ENCODE measurements at places on chromosomes 16 and 17. TPM values are rescaled to one million over a fixed set of nuclear protein-coding genes. Genes with fewer than 3 reads are reported as not detected.

HOXB4 gene
- 0.65 TPM for total RNA-seq

KRTAP9-4 gene
- not detected for total RNA-seq

SPAG9 gene
- total RNA-seq, result 24.5 TPM

CHST4 gene
- 0.09 TPM for total RNA-seq

PIRT gene
- not detected for total RNA-seq

PRR35 gene
- total RNA-seq, result not detected

MFAP4 gene
- total RNA-seq, result 2.1 TPM

MARCHF10 gene
- total RNA-seq, result not detected

GRCh38 chr16:75230471-75231110 is 11.8 kb downstream of the CTRB1 start:
- H3K4me3 ChIP-seq, result no peak overlapping the region
- no peaks in the 10 kb centered on the region for H3K4me1 ChIP-seq
- H3K36me3 ChIP-seq, result peaks cover 21% of the 10 kb centered on the region
- H3K27me3 ChIP-seq, result no peaks in the 10 kb centered on the region

DNA sequence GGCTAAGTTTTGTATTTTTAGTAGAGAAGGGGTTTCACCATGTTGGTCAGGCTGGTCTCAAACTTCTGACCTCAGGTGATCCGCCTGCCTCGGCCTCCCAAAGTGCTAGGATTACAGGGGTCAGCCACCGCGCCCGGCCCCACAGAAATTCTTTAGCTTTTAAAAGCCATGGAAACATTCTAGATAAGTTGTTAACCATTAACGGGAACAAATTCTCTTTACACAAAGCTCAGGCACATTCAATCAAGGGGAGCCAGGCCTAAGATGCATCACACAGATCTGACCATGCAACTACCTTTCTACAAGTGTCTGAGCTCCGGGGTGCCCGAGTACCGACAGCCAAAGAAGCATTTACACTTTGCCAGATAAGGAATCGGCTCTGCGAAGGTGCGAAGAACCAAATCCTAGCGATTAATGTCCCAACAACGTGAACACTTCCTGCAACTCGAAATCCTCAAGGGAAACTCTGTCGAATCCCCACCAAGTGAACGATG is 1.0 kb downstream of the EMC8 start:
- DNase-seq, result no peak
- peaks cover 24% of the 10 kb centered on the region for H3K4me1 ChIP-seq
- H3K27ac ChIP-seq, result no peak overlapping the region
- H3K36me3 ChIP-seq, result no peaks in the 10 kb centered on the region
- peak overlapping the region; percentile 86 for H3K4me3 ChIP-seq

DNA sequence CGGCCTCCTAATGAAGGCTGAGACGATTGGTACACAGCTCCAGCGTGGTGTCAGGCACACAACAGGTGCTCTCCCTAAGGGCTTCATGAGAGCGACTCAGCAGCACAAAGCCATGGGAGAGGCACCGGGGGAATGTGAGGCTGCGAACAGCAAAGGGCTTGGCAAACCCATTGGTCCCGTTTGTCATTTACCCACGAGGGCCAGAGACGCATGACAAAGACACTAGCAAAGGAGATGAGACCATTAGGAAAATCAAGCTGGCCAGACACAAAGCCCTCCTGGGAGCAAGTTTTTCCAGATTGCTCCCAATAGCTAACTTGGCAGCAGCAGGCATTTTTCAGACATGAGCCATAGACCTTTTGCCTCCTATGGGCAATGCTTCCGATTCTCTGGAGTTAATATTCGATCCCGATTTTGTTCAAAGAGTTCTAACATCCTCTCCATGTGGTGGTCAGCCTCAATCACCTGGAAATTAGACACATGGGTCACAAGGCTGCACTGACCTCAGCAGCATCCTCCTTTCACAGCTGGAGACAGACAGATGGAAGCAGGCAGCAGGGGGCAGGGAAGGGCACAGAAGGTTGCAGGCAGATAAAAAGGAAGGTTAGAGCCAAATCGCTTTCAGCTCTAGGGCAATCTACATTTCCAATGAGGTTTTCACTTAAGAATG is 38.2 kb downstream of the TK2 start:
- no peaks in the 10 kb centered on the region for H3K27me3 ChIP-seq
- no peaks in the 10 kb centered on the region for H3K36me3 ChIP-seq
- peak overlapping the region; percentile 85 for H3K27ac ChIP-seq

GRCh38 chr16:74305978-74306784 is 9.6 kb downstream of the PSMD7 start:
- H3K4me1 ChIP-seq, result no peaks in the 10 kb centered on the region
- H3K27ac ChIP-seq, result no peak overlapping the region
- H3K4me3 ChIP-seq, result no peak overlapping the region
- H3K36me3 ChIP-seq, result peaks cover 13% of the 10 kb centered on the region

DNA sequence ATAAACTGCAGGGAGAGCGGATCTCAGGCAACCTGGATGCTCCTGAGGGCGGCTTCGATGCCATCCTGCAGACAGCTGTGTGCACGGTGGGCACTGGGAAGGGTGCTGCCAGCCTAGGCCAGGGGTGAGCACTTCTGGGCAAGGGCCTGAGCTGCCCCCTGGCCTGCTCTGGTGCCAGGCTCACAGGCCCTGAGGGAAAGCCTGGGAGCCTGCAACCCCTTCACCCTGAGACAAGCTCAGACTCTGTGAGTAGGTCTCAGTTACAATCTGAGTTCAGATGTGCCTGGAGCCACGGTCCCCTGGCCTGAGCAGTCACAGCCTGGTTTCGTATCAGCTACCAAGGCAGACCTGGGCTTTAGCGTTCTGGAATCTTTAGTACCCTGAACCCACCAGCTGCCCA is 8.1 kb downstream of the ITGB4 start:
- H3K27ac ChIP-seq, result no peak overlapping the region
- no peak for DNase-seq
- H3K27me3 ChIP-seq, result no peaks in the 10 kb centered on the region

DNA sequence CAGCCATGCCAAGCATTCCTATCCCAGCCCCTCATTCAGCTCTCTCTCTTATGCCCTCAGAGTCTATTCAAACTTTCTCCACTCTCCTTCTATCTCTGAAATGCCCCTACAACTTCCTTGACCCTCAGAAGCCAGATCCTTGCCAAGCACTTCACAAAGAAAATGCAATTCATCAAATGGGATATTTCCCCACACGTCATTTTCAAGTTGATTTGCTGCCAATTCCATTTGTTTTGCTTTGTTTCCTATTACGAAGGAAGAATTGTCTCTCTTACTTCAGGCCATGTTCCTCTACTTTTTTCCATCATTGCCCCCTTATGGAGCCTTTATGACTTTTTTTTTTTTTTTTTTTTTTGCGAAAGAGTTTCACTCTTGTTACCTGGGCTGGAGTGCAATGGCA is 9.2 kb upstream of the ALOX12 start:
- H3K27me3 ChIP-seq, result no peaks in the 10 kb centered on the region
- H3K36me3 ChIP-seq, result no peaks in the 10 kb centered on the region
- H3K27ac ChIP-seq, result no peak overlapping the region
- no peak for DNase-seq
- H3K4me1 ChIP-seq, result no peaks in the 10 kb centered on the region

DNA sequence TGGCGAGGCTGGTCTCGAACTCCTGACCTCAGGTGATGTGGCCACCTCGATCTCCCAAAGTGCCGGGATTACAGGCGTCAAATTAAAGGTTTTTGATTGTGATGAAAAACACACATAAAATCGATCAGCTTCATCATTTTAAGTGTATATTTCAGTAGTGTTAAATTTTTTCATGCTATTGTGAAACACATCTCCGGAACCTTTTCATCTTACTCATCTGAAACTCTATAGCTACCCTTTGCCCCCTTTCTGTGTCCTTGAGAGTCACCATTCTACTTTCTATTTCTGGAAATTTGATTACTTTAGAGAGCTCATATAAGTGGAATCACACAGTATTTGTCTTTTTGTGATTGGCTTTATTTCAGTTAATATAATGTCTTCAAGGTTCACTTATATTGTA is 478.3 kb upstream of the HSBP1 start:
- H3K27ac ChIP-seq, result no peak overlapping the region
- H3K36me3 ChIP-seq, result no peaks in the 10 kb centered on the region
- no peak overlapping the region for H3K4me3 ChIP-seq
- DNase-seq, result no peak
- no peaks in the 10 kb centered on the region for H3K27me3 ChIP-seq

DNA sequence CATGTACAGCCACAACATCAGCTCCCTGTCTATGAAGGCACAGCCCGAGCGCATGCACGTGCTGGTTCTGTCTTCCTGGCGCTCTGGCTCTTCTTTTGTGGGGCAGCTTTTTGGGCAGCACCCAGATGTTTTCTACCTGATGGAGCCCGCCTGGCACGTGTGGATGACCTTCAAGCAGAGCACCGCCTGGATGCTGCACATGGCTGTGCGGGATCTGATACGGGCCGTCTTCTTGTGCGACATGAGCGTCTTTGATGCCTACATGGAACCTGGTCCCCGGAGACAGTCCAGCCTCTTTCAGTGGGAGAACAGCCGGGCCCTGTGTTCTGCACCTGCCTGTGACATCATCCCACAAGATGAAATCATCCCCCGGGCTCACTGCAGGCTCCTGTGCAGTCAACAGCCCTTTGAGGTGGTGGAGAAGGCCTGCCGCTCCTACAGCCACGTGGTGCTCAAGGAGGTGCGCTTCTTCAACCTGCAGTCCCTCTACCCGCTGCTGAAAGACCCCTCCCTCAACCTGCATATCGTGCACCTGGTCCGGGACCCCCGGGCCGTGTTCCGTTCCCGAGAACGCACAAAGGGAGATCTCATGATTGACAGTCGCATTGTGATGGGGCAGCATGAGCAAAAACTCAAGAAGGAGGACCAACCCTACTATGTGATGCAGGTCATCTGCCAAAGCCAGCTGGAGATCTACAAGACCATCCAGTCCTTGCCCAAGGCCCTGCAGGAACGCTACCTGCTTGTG is 10.7 kb downstream of the CHST4 start:
- H3K4me3 ChIP-seq, result no peak overlapping the region
- no peak for DNase-seq
- no peaks in the 10 kb centered on the region for H3K4me1 ChIP-seq

GRCh38 chr16:67865318-67865717 is 7.5 kb upstream of the EDC4 start:
- H3K36me3 ChIP-seq, result peaks cover 19% of the 10 kb centered on the region
- no peak for DNase-seq
- H3K27ac ChIP-seq, result no peak overlapping the region
- no peaks in the 10 kb centered on the region for H3K4me1 ChIP-seq
- no peak overlapping the region for H3K4me3 ChIP-seq

DNA sequence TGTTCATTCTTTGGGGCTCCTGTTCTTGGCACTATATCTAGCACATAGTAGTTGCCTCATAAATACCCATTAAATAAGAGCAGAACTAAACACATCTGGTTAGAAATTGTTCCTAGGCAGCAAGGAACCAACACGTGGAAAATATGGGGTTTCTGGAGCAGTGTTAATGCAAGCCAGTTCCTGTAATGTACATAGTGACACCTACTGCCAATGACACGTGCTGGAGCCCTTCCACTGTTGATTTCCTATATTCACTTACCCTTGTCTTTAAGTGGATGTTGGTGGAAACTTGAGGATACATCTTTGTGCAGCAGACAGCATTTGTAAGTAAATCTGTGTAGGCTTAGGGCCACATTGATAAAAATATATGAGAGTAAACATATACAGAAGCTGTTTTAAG is 1.6 kb upstream of the IRF8 start:
- H3K27ac ChIP-seq, result no peak overlapping the region
- H3K4me1 ChIP-seq, result peaks cover 20% of the 10 kb centered on the region
- H3K27me3 ChIP-seq, result no peaks in the 10 kb centered on the region
- H3K36me3 ChIP-seq, result no peaks in the 10 kb centered on the region
- DNase-seq, result no peak
- no peak overlapping the region for H3K4me3 ChIP-seq

DNA sequence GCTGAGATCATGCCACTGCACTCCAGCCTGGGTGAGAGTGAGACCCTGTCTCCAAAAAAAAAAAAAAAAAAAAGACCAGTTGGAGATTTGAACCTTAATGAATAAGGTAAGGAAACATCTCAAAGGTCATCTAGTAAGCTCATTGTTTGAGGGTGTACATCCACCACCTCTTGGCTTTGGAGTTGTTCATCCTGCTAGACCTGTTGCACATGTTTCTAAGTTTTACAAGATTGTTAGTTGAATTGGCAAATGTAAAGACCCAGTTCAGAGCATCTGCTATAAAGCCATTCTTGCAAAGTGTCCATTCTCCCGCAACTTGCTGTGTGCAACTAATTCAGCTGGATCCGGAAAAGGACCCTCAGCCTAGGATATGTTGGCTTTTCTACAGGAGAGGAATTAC is 1.5 kb downstream of the PSMD7 start:
- peaks cover 29% of the 10 kb centered on the region for H3K4me1 ChIP-seq
- no peak overlapping the region for H3K27ac ChIP-seq
- H3K36me3 ChIP-seq, result peaks cover 7% of the 10 kb centered on the region
- no peak overlapping the region for H3K4me3 ChIP-seq

GRCh38 chr16:58537124-58537906 is 22.0 kb downstream of the SETD6 start:
- H3K4me3 ChIP-seq, result no peak overlapping the region
- H3K4me1 ChIP-seq, result peaks cover 3% of the 10 kb centered on the region
- DNase-seq, result no peak

- H3K36me3 ChIP-seq, result no peaks in the 10 kb centered on the region
- no peaks in the 10 kb centered on the region for H3K4me1 ChIP-seq
- H3K27me3 ChIP-seq, result no peaks in the 10 kb centered on the region
- peak; percentile 34 for DNase-seq
- no peak overlapping the region for H3K4me3 ChIP-seq
Observed at GRCh38 chr16:66446737-66447136, 19.6 kb downstream of the BEAN1 start.

DNA sequence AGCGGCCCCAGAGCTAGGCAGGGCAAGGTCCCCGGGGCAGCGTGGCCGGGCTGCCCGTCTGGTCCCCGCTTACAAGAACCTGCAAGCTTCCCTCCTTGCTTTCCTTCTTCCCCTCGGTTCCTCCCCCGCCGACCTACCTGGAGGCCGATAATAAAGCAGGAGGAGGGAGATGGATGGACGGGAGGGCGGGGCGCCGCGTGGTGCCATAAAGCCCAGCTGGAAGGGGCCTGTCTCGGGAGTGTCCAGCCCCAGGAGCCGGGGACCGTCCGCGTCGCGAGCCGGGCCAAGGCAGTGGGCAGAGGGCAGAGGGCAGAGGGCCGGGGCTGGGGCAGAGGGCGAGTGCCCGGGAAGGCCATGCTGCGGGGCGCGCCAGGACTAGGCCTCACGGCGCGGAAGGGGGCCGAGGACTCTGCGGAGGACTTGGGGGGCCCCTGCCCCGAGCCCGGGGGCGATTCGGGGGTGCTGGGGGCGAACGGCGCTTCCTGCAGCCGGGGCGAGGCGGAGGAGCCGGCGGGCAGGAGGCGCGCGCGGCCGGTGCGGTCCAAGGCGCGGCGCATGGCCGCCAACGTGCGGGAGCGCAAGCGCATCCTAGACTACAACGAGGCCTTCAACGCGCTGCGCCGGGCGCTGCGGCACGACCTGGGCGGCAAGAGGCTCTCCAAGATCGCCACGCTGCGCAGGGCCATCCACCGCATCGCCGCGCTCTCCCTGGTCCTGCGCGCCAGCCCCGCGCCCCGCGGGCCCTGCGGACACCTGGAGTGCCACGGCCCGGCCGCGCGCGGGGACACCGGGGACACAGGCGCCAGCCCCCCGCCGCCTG is at the start of gene BHLHA9:
BHLHA9 (plus strand) TSS at position 235 of the 820 bp plus-strand sequence; CDS start at position 355, 120 bp downstream.
- H3K4me3 ChIP-seq, result peak within 1 kb of the TSS; percentile 21
- H3K4me1 ChIP-seq, result peaks cover 17% of the 10 kb centered on the region
- no peaks in the 10 kb centered on the region for H3K36me3 ChIP-seq
- no peak for DNase-seq
- no peak within 1 kb of the TSS for H3K27ac ChIP-seq

Measured in liver (tissue), 10 donors.